Spinal cord (tissue), 10 donors: ENCODE measurements at places on chromosomes 1 and 21.
A peak's percentile ranks its signal among the peaks of the same experiment; 100 is the strongest.

GRCh38 chr1:32159189-32159588 lies 20.3 kb upstream of the TXLNA start:
- DNase-seq, result no peak

DNA sequence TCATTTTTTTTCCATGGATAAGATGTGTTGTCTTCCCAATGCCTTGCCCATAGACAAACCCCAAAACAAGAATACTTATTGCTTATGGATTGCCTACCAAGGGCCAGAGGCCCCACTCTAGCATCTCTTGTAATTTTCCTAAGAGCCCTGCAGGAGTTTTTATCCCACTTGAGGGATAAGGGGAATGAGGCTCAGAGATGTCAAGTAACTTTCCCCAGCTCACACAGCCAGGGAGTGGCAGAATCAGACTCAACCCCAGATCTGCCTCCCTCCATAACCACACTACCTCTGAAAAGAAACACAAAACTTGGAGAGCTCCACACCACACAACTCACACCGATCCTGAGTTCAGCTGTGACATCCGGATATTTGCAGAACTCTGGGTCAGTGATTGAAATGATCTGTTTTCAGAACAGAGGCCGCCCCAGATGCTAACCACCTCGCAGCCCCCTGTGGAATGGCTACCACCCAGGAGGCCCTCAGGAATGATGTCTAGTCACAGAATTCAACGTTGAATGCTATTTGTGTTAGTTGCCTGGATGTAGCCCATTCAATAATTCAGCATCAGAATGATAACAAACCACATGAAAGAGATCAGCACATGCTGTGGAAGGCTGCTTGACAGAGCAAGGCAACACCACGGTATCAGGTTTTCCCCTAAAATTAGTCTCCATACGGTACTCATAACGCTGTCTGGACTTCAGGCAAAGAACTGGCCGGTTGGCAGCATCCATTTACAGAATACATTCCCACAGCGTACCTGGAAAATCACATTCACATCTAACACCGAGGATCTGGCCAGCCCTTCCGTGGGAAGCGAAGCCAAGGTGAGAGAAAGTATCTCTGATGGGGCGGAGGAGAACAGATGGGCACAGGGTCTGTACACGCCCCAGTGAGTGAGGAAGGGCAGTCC lies 231.9 kb downstream of the TOMM20 start:
- no peak for DNase-seq

DNA sequence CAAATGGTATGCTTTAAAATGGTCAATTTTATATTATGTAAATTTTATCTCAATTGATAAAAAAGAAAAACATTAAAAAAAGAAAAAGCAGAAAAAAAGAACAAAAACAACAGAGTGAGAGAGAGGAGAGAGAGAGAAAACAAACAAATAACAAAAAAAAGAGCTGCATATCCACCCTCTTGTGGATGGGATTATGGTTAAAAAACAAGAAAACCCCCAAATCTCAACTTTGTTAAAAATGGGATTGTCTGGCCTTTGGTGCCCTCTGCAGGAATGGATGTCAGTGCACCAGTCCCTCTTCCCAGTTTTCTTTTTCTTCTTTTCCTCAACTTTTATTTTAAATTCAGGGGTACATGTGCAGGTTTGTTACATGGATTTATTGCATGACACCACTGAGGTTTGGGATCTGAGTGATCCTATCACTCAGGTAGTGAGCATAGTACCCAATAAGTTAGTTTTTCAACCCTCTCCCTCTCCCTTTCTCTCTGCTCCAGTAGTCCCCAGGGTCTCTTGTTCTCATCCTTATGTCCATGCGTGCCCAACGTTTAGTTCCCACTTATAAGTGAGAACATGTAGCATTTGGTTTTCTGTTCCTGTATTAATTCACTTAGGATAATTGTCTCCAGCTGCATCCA lies 28.1 kb downstream of the RNF187 start:
- DNase-seq, result peak; percentile 69

DNA sequence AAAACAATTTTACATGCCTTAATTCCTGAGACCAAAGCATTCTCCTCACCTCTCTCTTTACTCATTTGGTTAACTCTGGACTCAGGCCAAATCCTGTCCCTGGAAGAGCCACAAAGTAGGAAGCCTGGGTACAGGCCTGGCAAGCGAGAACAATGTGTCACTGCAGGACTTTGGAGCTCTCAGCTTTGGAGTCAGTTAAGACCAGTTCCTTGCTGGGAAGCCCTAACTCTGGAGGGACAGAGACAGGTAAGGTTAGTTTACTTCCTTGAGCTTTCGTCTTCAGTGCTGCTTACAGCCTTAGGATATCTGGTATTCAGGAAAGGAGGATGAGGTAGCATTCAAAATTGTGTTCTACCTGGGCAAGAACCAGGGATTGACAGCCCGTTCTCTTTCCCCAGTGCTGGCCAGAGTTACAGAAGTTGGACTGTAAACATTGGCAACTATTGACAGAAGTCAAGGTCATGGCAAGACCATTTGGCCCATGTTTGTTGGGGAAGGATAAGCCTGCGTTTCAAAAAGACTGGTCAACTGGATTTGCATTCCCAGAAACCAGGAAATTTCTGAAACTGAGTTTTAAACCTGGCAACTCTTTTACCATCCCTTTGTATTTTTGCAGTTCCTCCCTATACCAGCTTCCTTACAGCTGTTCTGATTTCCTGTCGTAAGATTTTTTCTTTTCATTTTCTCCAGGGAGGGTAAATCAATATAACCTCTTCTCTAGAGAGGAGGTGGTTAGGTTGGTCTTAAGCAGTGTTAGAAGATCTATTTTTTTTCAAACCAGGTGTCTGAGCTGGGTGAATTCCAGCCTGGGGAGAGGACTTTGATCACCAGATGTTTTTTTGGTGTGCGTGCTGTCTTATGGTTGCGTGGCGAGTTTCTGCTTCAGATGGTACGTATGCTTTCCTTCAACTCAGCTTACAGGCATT lies at the start of gene C4BPB:
Gene C4BPB (plus strand): TSS at position 160 of the 926 bp plus-strand sequence. CDS start 672 bp downstream, at position 832.
- no peak for DNase-seq

GRCh38 chr1:9451081-9451480 lies 88.2 kb upstream of the SLC25A33 start:
- DNase-seq, result no peak

GRCh38 chr1:92473781-92474495 lies 12.8 kb downstream of the GFI1 start:
- DNase-seq, result no peak

DNA sequence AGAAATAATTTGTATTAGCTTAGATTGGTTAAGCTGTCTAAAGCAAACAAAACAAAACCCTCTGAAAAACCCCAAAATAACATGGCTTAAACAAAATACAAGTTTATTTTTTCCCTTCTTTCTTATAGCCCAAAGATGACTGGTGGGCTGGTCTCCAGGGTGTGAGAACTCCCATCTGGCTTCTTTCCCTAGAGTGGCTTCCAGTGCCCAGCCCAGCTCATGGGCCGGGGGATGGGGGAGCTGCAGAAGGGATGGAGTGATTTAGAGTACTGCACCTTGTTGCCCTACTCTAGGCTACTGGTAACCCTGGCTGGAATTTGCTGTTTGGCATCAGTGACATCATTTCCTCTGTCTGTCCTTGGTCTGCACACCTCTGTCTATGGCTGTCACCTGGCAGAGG lies 223.0 kb downstream of the PBX1 start:
- DNase-seq, result no peak

DNA sequence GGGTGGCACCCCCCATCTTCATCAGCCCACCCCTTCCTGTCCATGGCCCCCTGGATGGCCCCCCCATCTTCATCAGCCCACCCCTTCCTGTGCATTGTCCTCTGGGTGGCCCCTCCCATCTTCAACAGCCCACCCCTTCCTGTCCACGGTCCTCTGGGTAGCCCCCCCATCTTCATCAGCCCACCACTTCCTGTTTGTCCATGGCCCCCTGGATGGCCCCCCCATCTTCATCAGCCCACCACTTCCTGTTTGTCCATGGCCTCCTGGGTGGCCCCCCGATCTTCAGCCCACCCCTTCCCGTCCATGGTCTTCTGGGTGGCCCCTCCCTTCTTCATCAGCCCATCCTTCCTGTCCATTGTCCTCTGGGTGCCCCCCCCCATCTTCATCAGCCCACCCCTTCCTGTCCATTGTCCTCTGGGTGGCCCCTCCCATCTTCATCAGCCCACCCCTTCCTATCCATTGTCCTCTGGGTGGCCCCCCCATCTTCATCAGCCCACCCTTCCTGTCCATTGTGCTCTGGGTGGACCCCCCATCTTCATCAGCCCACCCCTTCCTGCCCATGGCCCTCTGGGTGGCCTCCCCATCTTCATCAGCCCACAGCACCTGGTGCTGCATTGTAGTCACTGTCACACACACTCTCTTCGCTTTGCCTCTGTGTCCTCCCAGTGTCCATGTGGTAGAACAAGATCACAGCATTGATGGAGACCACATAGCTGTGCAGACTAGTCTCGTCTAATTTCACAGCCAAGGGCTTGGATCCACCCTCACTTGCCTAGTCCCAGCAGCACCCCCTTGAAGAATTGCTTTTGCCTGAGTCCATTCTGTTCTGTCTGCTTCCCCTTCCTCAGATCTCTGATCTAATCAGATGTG lies 95.9 kb downstream of the PCBP3 start:
- no peak for DNase-seq

DNA sequence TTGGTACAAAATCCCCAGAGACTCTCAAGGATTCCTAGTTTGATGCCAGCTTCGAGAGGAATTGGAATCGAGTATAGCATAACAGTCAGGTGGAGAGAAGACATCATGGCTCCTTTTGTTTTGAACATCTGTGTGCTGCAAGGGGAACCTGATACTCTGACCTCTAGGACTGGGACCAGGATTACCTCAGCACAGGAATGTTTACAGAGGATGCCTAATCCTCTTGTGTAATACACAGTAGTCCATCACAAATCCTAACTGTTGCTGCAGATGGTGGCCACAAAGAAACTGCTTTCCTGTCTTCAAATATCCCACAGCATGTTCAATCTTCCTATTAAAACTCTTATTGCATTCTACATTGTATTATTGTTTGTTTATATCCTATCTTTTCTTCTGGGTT lies 111.8 kb upstream of the PRMT6 start:
- DNase-seq, result no peak

DNA sequence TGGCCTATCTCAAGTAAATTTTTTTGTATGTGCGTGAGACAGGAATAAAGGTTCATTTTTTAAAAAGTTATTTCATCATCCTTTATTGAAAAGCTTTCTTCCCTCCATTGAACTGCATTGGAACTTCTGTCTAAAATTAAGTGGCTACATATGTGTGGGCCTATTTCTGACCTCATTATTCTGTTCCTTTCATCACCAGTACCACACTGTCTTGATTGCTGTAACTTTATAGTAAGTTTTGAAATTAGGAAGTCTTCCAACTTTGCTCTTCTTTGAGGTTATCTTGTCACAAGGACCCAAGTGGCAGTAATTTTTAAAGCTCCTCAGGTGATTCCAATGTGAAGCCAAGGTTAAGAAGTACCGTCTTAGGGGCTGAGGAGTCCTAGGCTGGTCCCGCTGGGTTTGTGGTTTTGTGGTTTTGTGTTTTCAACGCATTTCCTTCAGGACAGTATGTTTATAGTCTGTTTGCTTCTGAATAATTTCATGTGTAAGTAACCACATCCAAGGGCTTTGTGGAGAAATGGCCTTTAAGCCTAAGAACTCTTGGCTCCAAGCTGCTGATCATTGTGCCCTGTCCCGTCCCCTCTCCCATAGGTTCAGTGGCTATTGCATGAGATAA lies 12.4 kb upstream of the SCAF4 start:
- no peak for DNase-seq

GRCh38 chr1:225480825-225481434 lies 53.1 kb upstream of the LBR start:
- DNase-seq, result no peak

- DNase-seq, result no peak
These were observed 5.5 kb upstream of the FOXO6 start for GRCh38 chr1:41355761-41356160.

GRCh38 chr1:193102662-193103061 lies 2.6 kb downstream of the GLRX2 start:
- no peak for DNase-seq

GRCh38 chr1:2381741-2382620 lies 9.4 kb downstream of the MORN1 start:
- peak; percentile 84 for DNase-seq

DNA sequence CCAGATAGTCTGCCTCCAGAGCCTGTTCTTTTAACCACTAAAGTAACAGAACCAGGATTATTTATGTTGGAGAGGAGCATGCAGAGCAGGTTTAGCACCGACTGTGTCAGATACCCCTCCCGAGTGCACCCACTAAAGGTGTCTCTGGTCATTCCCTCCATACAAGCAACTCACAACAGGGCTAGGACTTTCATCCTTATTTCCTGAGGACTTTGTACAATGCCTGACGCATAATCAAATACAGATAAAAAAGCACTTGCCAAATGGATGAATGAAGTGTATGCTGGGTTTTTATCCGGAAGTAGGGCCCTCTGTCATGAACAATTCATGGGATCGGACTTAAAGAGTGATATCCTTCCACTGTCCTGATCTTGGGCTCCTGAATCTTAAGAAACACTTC lies 26.0 kb downstream of the RPL5 start:
- DNase-seq, result no peak

DNA sequence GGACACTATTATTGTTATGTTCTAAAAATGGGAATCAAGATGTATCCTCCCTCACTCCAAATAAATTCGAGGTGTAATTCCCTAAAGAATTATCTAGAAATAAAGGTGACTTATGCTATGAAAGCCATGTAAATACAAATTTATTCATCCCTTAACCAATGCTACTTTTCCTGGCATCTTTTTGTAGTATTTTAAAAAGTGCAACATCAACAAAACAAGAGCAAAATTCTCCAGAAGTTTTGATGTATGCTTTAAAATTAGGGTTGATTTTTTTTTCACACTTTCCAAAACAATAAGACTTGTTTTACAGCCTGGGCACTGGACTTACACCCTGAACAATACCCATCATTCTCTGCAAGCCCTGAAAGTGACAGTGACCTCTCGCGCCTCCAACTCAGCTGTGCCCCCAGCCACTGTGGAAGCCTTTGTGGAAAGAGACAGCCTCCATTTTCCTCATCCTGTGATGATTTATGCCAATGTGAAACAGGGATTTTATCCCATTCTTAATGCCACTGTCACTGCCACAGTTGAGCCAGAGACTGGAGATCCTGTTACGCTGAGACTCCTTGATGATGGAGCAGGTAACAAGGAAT lies 21.4 kb upstream of the CLCA1 start:
- no peak for DNase-seq

GRCh38 chr1:32339363-32339978 lies 3.4 kb upstream of the MARCKSL1 start:
- no peak for DNase-seq

GRCh38 chr1:177615251-177615650 lies 354.6 kb downstream of the SEC16B start:
- DNase-seq, result no peak

DNA sequence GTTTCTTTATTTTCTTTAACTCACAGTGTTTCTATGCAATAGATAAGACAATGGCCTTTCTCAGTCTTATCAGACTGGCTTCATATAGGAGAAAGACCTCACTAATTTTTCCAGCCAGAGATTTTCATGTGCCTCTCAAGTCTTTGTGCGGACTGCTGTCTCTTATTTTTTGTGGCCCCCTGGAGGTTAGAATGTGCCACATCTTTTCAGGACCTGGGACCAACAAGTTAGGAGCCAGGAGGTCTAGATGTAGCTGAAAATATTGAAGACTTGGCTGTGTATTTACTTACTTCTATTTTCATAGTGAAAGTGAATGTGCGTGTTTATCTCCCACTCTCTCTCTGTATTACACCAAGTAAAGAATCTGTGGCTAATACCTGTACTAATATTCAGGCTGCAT lies 42.1 kb upstream of the CFHR3 start:
- DNase-seq, result no peak

- DNase-seq, result no peak
These were observed 3.9 kb downstream of the KPRP start for GRCh38 chr1:152761609-152762213.

GRCh38 chr1:36900128-36900527 lies 134.2 kb downstream of the GRIK3 start:
- DNase-seq, result no peak
